ENCODE measurements at places on chromosomes 6 and 20. TPM values are rescaled to one million over a fixed set of nuclear protein-coding genes. Genes with fewer than 3 reads are reported as not detected.

Gene MYB
- 2.7 TPM for total RNA-seq

Gene ZSCAN23
- 8.4 TPM for total RNA-seq

Gene ZNF391
- total RNA-seq, result 0.74 TPM

Gene ZC2HC1B
- total RNA-seq, result not detected

Gene ALDH5A1
- total RNA-seq, result 3.4 TPM

Gene MTFR2
- total RNA-seq, result 10.1 TPM

Gene DCDC2
- 0.51 TPM for total RNA-seq

Gene NFATC2
- total RNA-seq, result 0.18 TPM

Gene CALHM6
- total RNA-seq, result 6.0 TPM

Gene PREX1
- total RNA-seq, result 11.1 TPM

Gene BMP2
- 2.5 TPM for total RNA-seq

Gene MATN4
- not detected for total RNA-seq

Gene RBL1
- total RNA-seq, result 20.6 TPM

Gene PRICKLE4
- total RNA-seq, result not detected

Gene LAMA5
- total RNA-seq, result 3.1 TPM

Gene HLA-DMB
- total RNA-seq, result 0.23 TPM

Gene TSHZ2
- total RNA-seq, result 1.3 TPM

Gene EDN3
- total RNA-seq, result not detected

Gene OR5V1
- total RNA-seq, result not detected

Gene CRIP3
- not detected for total RNA-seq

Gene MOCS1
- 8.8 TPM for total RNA-seq

Gene AKAP7
- total RNA-seq, result 7.5 TPM

Gene ADGRF1
- not detected for total RNA-seq

Gene PXDC1
- total RNA-seq, result 103 TPM

Gene FAM50B
- total RNA-seq, result 6.1 TPM

Gene REM1
- not detected for total RNA-seq

Gene CLPSL1
- total RNA-seq, result not detected

Gene TASP1
- 9.6 TPM for total RNA-seq

Gene PKHD1
- not detected for total RNA-seq

Gene TMC2
- total RNA-seq, result not detected

Gene MPIG6B
- total RNA-seq, result not detected

Gene C20orf144
- not detected for total RNA-seq

Gene PRSS16
- total RNA-seq, result 4.3 TPM

Gene RBM24
- total RNA-seq, result 12.5 TPM

Gene AGPAT1
- 37.4 TPM for total RNA-seq

Gene TGM3
- not detected for total RNA-seq

Gene ANKRD60
- not detected for total RNA-seq

Gene LY6G6C
- total RNA-seq, result not detected

Gene GSTA2
- total RNA-seq, result not detected

Gene WFDC5
- not detected for total RNA-seq

Gene EYA2
- total RNA-seq, result 1.7 TPM

Gene C20orf202
- not detected for total RNA-seq

Gene SIRPD
- total RNA-seq, result not detected

Gene NKX2-4
- 3.8 TPM for total RNA-seq

Data from Daoy (cell line).